ENCODE measurements at places on chromosomes 1 and 21. TPM values are rescaled to one million over a fixed set of nuclear protein-coding genes. Genes with fewer than 3 reads are reported as not detected.

The NUP210L gene
- total RNA-seq = not detected

The C8A gene
- total RNA-seq = not detected

The CD5L gene
- total RNA-seq = not detected

The RYR2 gene
- total RNA-seq = not detected

The ZNF648 gene
- total RNA-seq = not detected

The OR2G6 gene
- not detected for total RNA-seq

The CHD5 gene
- total RNA-seq = 0.06 TPM

DNA sequence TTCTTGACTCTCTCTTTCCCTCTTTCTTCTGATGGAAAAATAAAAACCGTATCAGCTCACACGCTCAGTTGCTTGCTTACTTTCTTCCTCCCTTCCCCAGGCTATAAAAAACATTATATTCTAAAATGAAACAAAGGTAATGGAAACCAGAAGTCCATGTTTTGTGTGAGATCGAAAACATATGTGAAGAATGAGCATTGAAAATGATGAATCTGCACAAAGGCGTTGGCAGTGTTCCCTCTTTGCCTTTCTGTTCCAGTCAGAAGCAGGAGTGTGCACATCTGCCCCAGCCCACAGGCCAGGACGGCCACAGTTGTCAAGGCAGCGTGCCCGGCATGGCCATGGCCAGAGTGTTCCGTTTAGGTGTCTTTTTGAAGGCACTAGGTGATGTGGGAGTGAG lies 185.3 kb upstream of the USP24 start:
- DNase-seq = no peak

GRCh38 chr1:54816951-54817350 lies 15.8 kb upstream of the TTC22 start:
- DNase-seq = no peak

DNA sequence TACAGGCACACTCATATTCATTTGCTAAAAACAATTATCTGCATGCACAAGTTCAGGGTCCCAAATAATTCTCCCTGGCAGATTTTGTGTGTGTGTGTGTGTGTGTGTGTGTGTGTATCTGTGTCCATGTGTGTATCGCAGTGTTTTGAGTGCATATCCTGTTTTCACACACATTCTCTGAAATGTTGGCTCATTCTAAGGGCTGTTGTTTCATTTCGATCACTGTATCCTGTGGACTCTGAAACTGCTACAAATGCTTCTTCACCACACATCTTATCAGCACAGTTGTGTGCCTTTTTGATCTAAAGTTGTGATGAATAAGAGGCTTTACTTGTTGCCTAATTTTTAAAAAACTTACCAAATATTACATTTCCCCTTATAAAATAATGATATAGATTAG lies 34.6 kb downstream of the NR5A2 start:
- no peak for DNase-seq

DNA sequence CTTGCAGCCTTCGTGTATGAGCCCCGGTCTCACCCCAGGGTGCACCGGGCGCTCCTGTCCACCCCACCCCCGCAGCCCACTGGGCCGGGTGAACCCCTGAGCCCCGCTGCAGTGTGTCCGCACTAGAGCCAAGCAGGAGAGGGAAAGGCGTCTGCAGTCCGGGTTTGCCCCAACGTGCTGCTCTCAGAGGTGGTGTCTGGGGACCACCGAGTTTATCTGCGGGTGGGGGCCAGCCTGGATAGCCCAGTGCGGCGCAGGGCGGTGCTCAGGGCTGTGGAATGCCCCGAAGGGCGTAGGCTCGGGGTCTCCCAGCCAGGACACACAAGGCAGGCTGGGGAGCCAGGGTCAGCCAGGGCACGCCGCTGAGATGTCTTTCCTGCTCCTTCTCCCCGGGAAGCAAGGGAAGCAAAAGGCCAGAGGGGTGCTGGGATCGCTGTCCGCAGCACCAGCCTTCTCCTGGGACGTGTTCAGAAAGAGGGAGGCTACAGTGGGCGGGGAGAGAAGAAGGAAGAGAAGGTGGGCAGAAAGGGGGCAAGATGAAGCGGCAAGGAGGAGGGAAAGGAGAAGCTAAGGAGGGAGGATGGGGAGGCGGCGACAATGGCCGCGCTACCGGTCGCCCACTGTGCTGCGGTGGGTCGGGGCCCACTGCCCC lies 56.6 kb downstream of the MAB21L3 start:
- no peak for DNase-seq

- no peak for DNase-seq
These were observed 35.0 kb downstream of the USP24 start for GRCh38 chr1:55180075-55180670.

- DNase-seq = no peak
These were observed 34.4 kb downstream of the ADGRL2 start for GRCh38 chr1:81834921-81835698.

GRCh38 chr1:205073511-205073910 lies 10.7 kb downstream of the TMEM81 start:
- DNase-seq = no peak

GRCh38 chr21:43307677-43308070 lies 119.3 kb downstream of the SIK1 start:
- DNase-seq = no peak

DNA sequence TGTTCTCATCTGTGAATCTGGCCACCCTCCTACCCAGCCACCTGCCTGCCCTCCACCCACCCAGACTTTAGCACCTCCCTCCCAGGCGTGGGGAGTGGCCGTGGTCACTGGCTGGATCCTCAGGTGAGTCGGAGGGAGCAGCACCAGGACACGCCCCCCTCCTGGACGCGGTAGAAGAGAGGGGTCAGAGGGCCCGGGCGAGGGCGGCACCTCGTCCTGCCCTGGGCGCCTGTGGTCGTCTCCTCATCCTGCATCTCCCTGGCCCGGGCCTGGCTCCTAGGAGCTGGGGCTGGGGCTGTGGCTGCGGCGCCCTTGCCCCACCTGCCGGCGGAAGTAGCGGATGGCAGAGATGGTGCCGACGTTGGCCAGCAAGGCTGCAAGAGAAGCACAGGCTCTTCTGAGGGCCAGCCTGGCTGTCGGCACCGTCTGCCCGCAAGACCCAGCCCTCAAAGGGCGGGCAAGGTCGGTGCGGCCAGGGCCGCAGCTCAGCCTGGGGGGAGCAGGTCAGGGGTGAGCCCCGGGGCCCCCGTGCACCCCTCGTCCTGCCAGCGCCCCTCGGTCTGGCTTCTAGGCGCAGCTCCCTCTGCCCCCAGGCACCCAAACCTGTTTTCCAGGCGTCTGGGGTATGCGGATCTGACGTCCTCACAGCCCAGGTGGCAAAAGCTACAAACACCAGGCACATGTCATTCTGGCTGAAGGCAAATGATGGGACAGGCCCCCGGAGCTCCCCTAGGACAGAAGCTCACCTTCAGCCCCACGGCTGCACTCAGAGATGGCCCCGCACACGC lies 5.8 kb downstream of the PERM1 start:
- DNase-seq = peak; percentile 72

DNA sequence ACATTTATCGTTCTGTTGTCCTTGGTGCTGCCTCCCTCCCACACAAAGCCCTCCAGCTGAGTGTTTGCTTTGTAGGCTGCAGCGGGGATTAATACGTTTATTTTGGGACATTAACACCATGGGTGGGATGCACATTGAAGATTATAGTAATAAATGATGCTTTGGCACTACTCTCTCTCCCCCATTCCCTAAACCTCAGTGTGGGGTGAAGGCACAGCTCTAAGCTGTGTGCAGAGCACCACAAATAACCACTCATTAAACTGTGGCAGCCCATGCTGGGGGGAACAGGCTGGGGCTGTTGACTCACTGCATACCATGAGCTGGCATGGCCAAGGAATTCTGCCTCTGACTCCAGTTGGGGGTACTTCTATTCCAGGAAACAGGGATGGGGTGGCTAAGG lies 7.7 kb downstream of the PCP4L1 start:
- DNase-seq = no peak

DNA sequence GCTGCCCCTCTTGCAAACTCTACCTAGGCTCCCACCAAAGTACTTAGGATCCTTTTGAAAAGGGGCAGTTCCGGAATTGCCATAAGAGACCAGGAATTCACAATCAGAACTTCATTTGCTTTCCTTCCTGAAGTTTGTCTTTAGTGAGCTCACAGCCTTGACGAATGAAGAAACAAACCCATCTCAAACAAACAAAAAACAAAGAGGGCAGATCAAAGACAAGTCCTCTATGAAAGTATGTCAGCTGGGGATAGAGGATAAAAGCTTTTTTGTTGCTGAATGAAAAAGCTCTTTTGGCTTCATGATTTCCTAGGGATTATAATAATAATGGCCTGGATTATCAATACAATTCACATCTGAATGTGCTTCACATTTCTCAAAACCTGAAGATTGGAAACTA lies 357.9 kb upstream of the DUSP10 start:
- DNase-seq = no peak

DNA sequence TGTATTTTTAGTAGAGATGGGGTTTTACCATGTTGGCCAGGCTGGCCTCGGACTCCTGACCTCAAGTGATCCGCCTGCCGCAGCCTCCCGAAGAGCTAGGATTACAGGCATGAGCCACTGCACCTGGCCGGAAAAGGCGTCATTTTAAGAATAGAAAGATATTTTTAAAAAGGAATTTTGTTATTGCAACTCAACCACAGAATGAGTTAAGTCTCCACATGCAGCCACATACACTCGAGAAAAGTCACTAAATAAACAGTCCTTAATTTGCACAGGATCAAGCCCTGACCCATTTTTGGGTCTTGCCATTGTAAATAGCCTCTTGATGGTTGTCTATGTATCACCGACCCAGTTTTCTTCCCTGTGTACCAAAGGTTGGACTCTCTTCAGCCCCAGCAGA lies 85.5 kb downstream of the FBXO2 start:
- DNase-seq = no peak

DNA sequence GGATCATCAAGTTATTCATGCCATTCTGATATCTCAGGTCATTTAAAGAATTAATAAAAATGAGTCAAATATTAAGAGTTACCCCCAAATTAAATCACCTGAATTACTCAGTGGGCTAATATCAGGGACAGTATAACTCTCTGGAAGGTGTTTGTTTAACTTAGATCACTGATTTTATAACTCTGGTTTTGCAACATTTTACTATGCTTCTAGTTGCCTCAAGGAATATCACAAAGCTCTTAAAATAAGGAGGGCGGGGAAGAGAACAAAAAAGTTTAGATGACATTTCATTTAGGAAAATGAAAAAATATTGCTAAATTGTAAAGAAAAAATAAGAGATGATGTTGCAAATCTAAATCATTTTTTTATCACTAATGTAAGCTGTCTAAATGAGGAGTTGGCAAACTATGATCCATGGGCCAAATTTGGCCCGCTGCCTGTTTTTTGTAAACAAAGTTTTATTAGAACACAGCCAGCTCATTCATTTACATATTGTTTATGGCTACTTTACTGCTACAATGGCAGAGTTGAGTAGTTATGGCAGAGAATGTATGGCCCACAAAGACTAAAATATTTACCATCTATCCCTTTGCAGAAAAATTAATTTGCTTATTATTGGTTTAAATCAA lies 31.9 kb upstream of the SLC19A2 start:
- no peak for DNase-seq

- no peak for DNase-seq
These were observed 25.0 kb upstream of the AHCYL1 start for GRCh38 chr1:109959632-109959973.

DNA sequence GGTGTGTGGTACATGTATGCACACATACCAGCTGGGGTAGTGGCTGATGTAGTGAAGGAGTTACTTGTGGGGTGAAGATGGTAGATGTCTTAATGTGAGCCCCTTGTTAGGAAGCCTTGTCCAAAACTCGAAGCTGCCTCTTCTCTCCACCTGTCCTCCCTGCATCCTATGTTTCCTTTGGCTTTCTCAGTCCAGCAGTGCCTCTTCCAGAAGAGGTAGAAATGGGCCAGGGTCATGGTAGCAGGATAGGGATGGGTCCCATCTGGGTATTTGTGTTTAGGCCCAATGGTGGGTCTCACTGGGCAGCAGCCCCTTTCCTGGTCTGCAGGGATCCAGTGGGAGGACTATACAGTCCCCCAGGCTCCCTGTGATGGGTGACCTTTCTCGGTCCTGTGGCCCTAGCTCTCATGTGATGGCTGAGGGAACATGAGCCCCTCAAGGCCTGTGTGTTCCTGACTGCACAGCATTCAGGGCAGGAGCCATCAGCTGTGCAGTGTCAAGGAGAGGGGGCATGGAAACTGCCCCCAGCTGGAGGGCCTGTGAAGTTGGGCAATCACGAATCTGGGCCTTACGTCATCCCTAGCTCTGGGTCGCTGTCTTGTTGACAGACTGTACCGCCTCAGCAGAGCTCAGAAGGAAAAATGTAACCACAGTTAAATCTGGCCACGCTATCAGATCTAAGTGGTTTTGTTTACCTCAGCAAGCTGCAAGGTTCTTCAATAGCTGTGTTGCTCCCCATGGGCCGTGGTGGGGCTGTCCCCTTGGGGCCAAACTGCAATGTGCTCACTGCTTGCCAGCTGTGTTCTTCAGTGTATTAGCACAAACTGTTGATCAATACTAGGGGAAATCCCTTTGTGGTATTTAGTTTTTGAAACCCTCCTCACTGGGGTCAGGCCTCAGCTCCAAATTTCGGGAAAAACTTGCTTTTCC lies 82.7 kb downstream of the NOS1AP start:
- peak; percentile 67 for DNase-seq

DNA sequence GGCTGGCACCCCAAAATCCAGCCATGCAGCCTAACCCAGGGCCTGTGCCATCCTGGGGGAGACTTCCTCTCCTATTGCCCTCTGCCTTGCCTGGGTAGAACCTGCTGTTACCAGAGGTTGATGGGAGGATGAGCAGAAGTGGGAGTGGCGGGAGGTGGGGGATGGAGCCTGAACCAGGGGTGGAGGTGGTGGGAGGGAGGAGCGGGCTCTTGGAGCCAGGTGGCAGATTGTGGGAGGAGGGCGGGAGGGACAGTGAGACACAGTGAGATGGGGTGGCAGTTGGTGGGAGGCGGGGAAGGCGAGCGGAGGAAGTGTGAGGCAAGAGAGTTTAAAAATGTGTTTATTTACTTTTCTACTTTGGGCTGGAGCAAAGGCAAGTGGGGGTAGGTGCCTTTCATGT lies 87.3 kb downstream of the KCNJ6 start:
- DNase-seq = no peak

DNA sequence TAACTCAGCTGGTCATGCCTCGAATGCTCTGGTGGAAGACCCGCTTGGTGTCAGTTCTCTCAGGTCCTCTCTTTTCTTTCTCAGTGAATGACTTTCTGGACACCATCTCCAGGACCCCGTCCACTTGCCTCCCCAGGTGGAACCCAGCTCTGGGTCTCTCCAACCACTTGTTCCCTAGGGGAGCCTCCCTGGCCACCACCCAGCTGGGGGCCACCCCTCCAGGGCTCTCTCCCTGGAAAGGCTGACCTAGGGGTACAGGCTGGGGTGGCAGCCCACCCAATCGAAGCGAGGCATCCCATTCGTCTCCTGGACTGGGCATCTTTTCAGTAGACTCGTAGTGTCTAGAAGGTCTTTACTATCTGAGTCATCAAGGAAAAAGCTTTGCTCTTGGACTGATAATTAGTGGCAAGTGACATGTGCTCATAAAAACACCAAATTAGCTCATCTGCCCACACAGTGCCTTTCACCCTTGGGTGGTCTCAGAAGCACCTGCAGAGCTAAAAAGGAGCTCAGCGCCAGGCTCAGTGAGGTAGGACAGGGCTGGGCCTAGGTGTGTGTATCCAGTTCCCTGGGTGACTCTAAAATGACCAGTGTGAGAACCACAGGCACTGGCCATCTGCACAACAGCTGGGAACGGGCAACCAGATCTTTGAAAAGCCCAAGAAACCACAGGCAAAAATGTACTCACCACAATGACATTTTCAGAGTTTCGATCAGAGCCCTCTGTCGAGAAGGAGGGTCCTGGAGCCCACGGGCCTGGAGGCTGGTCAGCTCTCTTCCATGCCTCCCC lies 2.4 kb upstream of the PDXK start:
- no peak for DNase-seq

- DNase-seq = no peak
These were observed 153.1 kb upstream of the CXADR start for GRCh38 chr21:17359781-17360180.
